ENCODE measurements at places on chromosomes 13 and 19. TPM values are rescaled to one million over a fixed set of nuclear protein-coding genes. Genes with fewer than 3 reads are reported as not detected.

PROSER3 gene
- 7.2 TPM for total RNA-seq

TNFSF11 gene
- total RNA-seq: not detected

SPTBN4 gene
- 0.97 TPM for total RNA-seq

RHPN2 gene
- total RNA-seq: 8.3 TPM

CABP5 gene
- not detected for total RNA-seq

NCCRP1 gene
- not detected for total RNA-seq

GZMM gene
- total RNA-seq: not detected

PPM1N gene
- 0.46 TPM for total RNA-seq

MUC16 gene
- not detected for total RNA-seq

NDUFB7 gene
- total RNA-seq: 97.1 TPM

FOXA3 gene
- not detected for total RNA-seq

RNASEH2A gene
- total RNA-seq: 23.5 TPM

CBARP gene
- total RNA-seq: 9.7 TPM

CYP2F1 gene
- not detected for total RNA-seq

KBTBD6 gene
- total RNA-seq: 8.7 TPM

OVOL3 gene
- total RNA-seq: not detected

MYPOP gene
- 4.2 TPM for total RNA-seq

ZNF730 gene
- total RNA-seq: 2.1 TPM

EHD2 gene
- total RNA-seq: 93.2 TPM

SIGLEC6 gene
- total RNA-seq: not detected

CPT1C gene
- total RNA-seq: 18.7 TPM

LILRA1 gene
- not detected for total RNA-seq

HNRNPL gene
- 209 TPM for total RNA-seq

IL12RB1 gene
- under 0.01 TPM for total RNA-seq

MBNL2 gene
- 126 TPM for total RNA-seq

ZNF541 gene
- total RNA-seq: 0.89 TPM

CHST8 gene
- total RNA-seq: not detected

PSG11 gene
- not detected for total RNA-seq

RYR1 gene
- total RNA-seq: not detected

KCTD4 gene
- total RNA-seq: 0.59 TPM

UHRF1 gene
- 46.6 TPM for total RNA-seq

ZNF433 gene
- total RNA-seq: 4.2 TPM

EFNA2 gene
- not detected for total RNA-seq

JSRP1 gene
- total RNA-seq: 0.30 TPM

MIA gene
- not detected for total RNA-seq

CERS1 gene
- total RNA-seq: 2.7 TPM

WDR88 gene
- not detected for total RNA-seq

C19orf85 gene
- total RNA-seq: not detected
